Smooth muscle cell of the coronary artery (primary cell): ENCODE measurements at places on chromosomes 7 and 10. TPM values are rescaled to one million over a fixed set of nuclear protein-coding genes. Genes with fewer than 3 reads are reported as not detected.

The ATOH7 gene
- total RNA-seq, result not detected in 2 replicates

The CFAP43 gene
- total RNA-seq, result 0.08 and 0.23 TPM in 2 replicates

The TET1 gene
- 0.82 and 1.4 TPM in 2 replicates for total RNA-seq

The LHPP gene
- 5.7 and 8.1 TPM in 2 replicates for total RNA-seq

The LEP gene
- total RNA-seq, result 0.94 TPM in 1 of 2 replicates, not detected in the other

The TMEM225B gene
- 0.53 and 1.2 TPM in 2 replicates for total RNA-seq

The GRM3 gene
- total RNA-seq, result not detected in 2 replicates

The SUN3 gene
- not detected in 2 replicates for total RNA-seq

The AKR1C4 gene
- not detected in 2 replicates for total RNA-seq

The CCL26 gene
- total RNA-seq, result 1.4 TPM in 2 replicates
